ENCODE measurements at places on chromosomes 12 and 14. TPM values are rescaled to one million over a fixed set of nuclear protein-coding genes. Genes with fewer than 3 reads are reported as not detected.

Gene GLIPR1L1
- not detected for total RNA-seq

Gene PIK3C2G
- not detected for total RNA-seq

DNA sequence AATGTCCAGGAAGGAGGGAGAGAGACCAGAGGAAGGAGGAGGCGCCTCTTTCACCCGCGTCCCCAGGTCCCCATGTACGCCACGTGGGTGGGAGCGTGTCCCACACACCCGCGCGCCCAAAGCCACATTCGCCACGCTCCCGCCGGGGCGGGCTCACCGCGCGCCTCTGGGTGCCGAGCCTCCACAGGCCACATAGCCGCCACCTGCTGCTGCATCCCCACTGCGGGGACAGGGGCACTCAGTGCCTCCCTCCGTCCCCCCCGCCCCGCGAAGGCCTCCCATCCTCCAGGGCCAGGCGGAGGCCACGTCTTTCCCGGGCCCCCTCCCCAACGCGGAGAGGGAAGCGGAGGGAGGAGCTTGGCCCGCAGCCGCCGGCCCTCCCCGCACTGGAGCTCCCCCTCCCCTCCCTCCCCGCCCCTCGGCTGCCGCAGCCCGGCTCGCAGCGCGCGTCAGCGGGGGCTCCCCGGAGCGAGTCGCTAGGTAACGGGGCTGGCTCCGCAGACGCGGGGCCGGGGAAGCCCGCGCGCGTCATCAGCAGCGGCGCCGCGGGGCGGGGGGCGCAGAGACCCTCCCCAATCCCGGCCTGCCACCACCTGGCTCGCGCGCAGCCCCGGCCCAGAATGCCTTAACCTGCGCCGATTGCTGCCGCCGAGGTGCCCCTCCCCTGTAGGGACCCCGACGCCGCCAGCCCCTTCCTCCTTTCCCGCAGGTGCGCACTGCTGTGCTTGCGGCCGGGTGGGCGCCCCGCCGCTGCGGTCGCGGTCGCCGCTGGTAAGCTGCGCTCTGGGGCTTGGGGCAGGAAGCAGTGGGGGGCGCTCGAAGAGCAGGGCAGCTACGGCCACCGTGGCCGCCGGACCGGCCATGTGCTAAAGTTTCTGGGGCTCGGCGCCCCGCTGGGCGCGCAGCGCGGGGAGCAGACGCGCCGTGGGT is 536 bp upstream of the TUNAR start:
- no peak for ATAC-seq

DNA sequence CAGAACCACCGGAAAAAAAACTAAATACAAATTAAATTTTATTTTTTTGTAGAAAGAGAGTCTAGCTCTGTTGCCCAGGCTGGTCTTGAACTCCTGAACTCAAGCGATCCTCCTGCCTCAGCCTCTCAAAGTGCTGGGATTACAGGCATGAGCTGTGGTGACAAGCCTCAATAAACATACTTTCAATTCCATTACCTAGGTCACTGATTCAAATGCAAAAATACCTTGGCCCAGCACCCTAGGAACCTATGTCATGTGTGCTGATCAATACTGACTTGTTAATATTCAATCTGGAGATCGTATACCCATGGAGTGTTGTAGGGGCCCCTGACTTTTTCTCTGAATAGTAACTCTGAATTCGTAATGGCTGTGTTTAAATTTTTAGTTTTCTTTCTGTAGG is 7.1 kb upstream of the TMEM30B start:
- ATAC-seq = no peak

Gene SYCP3
- 0.30 TPM for total RNA-seq

Gene HOXC11
- total RNA-seq = not detected

GRCh38 chr12:52082026-52082668 is 2.6 kb downstream of the SMIM41 start:
- no peak for ATAC-seq

Gene SIX4
- total RNA-seq = not detected

- ATAC-seq = no peak
These were observed 60.0 kb downstream of the PLEKHA5 start for GRCh38 chr12:19189522-19189921.

Gene RTRAF
- 190 TPM for total RNA-seq

Gene VWF
- total RNA-seq = 0.04 TPM

DNA sequence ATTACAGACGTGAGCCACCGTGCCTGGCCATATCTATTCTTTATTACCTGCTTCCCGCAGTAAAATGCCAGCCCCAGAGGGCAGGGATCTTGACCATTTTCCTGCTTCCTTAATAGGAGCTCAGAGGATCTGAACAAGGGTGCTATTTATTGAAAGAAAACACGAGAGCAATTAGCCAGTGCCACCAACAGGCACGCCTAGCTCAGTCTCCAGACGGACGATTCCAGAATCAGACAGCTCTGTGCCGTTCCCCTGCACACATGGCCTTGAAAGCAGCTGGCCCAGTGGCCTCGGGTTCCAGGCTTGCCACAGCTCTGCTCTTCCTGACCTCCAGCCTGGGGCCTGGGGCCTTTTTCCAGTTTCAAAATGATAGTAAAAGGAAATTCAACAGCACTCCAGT is 135.2 kb upstream of the RFLNA start:
- ATAC-seq = no peak

DNA sequence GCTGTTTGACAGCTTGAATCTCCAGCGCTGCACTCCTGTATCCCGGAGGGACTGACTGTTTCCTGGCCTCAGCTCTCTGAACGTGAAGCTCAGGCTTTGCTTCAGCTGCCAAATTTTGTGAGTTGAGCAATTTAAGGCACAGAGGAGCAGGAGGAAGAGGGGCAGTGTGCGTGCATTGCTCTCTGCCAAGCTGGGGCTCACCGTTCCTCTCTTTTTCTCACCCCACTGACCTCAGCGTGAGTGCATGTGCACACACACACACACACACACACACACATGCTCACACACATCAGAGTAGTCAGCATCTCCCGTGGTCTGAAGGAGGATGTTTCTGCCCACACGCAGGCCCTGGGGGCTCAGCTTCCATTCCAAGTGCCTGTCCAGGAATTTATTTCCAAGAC is 27.8 kb upstream of the BDKRB2 start:
- ATAC-seq = no peak

Gene KERA
- not detected for total RNA-seq

DNA sequence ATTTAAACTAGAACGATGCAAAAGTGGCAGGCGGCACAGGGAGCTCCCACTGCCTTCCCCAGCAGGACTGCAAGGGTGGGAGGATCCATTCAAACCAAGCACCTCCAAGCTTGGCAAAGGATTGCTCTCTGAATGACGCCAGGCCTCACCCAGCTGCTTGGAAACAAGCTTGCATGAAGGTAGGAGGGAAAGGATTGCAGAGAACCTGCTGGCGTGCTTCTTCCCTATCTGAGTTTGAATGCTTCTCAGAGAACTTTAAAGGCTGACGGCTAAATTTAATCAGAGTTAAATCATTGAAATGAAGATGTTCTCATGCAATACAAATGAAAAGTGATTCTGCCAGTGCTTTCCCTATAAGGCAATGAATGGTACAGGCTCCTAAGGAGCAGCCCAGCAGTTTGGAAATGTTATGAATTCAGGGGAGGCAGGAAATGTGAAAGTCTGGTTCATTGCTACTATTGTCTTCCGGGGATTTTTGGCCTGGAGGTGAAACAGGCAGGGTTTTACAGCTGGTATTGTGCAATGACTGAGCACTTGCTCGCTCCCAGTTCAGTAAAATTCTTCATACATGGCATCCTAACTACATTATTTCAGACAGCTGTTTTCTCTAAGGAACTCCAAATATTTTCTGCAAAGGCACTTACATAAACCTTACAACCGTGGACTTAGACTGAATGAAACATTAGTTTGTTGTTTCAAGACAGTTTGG is 31.9 kb upstream of the DUSP6 start:
- ATAC-seq = no peak

GRCh38 chr14:91883753-91884152 is 16.4 kb upstream of the TC2N start:
- ATAC-seq = no peak

GRCh38 chr12:119786539-119786938 is 90.6 kb downstream of the CIT start:
- ATAC-seq = no peak

Gene OASL
- 4.0 TPM for total RNA-seq

DNA sequence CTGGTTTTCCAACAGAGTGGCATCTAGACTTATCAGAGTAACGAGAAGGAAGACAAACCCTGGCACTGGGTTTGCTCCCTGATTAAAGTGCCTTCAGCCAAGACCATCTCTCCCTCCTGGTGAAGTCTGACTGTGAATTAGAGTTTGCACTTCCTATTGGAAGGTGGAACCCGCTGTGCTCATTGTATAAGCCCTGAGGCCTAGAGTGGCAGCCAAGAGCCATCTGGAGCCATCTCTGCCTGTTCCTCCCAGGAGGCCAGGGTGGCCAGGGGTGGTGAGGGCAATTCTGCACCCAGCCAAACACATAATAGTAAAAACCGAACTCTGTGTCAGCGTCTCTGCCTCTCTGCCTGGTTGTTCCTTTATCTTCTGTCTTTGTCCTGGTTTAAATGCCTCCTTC is 25.0 kb downstream of the MFAP5 start:
- ATAC-seq = no peak

DNA sequence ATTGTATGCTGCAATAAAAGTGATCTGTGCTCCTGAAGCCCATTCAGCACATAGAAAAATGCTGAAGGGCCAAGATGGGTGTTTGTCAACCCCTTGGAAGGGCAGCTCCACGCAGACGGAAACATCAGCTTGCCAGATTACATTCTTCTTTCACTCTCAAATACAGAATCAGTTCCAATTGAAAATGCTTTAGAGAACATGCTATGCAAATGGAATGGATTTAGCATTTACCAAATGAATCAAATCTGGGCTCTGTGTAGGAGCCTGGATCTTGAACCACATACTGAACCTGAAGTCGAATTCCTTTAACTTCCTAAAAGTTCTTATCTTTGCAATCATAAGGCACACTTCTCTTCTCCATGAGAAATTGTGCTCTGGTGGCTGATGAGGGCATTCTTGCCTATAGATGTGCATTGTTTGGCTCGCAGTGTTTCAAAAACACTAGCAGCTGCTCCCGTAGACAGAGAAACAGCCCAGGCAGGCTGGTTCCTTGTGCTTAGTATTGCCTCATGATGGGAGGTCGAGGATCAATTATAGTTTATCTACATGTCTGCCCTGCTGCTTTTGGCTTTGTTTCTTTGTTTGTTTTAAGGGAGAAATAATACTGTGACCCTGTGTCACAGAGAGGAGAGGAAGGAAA is 489.8 kb upstream of the FLRT2 start:
- ATAC-seq = no peak

- ATAC-seq = no peak
These were observed 92.6 kb downstream of the RPS29 start for GRCh38 chr14:49493557-49493956.

DNA sequence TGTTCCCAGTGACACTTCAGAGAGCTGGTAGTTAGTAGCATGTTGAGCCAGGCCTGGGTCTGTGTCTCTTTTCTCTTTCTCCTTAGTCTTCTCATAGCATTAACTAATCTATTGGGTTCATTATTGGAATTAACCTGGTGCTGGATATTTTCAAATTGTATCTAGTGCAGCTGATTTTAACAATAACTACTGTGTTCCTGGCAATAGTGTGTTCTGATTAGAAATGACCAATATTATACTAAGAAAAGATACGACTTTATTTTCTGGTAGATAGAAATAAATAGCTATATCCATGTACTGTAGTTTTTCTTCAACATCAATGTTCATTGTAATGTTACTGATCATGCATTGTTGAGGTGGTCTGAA is 3.0 kb downstream of the FOS start:
- no peak for ATAC-seq

Gene NFATC4
- total RNA-seq = not detected

DNA sequence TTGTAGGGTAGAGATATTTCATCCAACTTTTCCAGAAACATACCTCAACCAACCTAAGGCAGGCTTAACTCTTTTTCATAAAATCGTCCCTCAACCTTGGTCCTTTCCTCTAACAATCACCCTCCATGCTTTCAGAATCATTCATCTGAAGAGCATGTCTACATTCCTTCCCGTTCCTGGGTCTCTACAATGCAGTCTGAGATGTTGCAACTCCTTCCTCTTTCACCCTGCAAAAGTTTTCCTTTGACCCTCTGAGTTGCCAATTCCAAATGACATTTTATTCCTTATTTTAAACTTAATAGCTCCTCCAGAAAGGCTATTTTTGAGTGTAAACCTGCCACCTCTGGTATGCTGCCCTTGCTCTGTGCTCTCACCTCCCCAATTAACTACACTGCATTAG is 16.7 kb downstream of the SLC7A7 start:
- no peak for ATAC-seq

DNA sequence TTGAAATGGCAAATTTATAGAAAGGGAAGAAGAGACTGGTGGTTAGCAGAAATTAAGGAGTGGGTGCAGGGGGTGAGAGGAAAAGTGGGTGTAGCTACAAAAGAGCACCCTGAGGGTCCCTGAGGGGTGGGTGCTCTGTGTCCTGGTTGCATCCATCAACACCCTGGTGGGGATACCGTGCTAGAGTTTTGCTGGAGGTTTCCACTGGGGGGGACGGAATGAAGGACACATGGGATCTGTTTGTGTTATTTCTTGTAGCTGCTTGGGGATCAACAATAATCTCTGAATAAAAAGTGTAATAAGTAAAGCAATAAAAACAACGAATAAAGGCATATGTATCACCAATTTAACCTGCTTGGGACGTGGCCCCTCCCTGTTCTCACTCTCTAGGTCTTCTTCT is 175.3 kb downstream of the KIF26A start:
- ATAC-seq = no peak

DNA sequence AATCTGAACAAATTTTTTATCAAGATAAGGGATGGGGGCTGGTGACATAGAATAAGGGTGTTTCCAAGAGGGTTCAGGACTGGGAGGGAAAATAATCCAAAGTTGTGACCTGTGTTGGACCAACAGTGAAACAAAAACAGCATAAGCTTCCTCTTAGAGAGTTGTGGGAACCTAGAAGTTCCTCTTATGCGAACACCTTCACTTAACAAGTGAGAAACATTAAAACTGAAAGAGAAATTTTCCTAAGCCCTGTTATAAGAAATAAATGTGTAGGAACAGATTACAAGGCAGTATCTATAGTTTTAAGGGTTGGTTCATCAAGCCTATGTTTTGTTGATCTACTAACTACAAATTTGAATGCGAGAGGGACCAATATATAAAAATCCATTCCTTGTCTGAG is 58.4 kb downstream of the LLPH start:
- no peak for ATAC-seq

Gene NTF3
- not detected for total RNA-seq

Gene COQ6
- total RNA-seq = 20.6 TPM

DNA sequence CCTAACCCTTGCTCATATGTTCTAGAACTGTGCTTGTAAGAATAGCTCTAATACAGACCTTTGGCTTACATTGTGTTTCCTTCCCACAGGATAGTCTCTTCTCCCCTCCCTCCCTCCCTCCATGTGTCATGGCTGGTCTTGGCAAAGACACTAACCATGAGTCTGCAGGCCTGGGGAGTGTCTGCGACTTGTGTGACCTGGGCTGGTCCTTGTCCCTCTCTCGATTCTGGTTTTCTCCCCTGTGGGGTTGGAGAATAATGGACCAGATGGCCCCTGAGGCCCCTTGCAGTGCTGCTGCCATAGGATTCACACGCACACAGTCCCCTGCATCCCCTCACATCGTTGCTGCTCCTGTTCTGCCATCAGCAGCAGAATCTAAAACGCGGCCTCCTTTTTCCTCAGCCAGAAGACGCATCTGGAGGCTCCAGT is 30.3 kb downstream of the DEGS2 start:
- ATAC-seq = no peak

GRCh38 chr12:130710733-130711080 is 5.4 kb downstream of the RIMBP2 start:
- ATAC-seq = no peak

GRCh38 chr12:93804392-93805179 is 127.4 kb downstream of the CRADD start:
- peak; percentile 76 for ATAC-seq

GRCh38 chr14:42947991-42948390 is 1341.3 kb downstream of the LRFN5 start:
- no peak for ATAC-seq
